ENCODE measurements at places on chromosomes 11 and 22. TPM values are rescaled to one million over a fixed set of nuclear protein-coding genes. Genes with fewer than 3 reads are reported as not detected.

GRCh38 chr11:129163714-129164164 is 28.4 kb downstream of the ARHGAP32 start:
- DNase-seq, result no peak

GRCh38 chr11:39664023-39664422 is 1795.4 kb downstream of the LRRC4C start:
- no peak for DNase-seq

DNA sequence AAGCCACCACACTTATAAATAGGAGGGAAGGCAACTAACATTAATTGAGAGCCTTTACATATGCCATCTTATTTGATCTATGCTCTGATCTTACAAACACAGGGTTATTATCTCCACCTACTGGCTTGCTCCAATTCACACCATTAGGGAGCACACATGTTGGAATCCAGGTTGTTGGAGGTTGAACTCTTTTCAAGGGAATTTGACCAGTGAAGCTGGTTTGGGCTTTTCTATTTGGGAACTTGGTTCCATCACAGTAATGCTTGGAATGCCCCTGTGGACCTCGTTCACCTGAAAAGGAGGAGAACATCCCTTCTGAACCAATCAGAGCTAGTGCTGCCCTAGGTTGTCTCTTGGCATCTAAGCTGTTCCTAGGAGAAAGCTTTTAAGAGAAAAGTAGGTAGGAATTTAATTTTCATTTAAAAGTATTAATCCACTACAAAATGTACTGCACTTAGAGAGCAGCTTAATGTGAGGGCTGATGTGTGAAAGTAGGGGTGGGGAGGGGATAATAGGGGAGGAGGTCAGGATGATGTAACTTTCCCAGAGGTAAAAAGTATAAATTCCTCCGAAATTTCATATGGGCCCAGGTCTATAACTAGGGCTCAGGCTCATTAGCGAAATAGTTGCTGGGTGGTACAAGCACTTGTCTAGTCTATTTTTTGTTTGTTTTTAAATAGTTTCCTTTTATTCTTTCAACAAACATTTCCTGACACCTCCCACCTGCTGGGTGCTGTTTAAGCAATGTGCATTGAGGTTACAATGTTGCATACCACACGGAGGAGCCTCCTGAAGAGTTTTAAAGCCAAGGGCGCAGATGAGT is 7.6 kb upstream of the MICAL2 start:
- DNase-seq, result no peak

PRG3 gene
- total RNA-seq, result not detected

DNA sequence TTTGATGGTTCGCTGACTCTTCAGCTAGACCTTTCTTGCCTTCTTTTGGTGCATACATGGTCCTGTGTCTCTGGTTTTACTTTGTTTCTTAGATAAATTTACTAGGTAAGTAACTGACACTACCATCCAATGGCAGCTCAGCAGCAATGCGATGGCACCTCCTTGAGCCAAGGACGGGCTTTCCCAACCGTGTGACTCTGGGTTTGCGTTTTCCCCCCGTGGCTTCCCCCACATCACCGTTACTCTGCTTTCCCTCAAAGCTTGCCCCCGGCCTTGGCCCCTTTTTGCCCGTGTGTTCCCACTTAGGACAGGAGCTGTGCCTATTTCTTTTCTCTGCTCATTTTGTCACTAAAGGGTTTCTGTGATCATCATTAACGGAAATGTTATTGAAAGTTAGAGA is 41.5 kb downstream of the TBC1D22A start:
- DNase-seq, result no peak

DNA sequence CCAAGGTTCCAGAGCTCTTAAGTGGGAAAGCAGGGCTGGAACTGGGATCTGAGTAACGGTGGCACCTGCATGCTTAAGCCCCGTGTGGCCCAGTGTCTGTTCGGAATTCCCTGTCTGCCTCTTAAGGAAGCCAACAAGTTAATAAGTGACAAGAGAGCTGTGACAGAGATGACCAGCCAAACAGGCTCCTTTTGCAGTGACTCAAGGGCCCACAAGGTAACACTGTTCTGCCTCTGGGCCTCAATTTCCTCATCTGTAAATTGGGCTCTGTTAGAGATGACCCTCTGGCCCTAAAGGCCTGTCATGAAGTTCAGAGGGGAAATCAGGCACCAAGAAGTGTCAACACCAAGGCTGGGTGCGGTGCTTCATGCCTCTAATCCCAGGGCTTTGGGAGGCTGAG is 18.6 kb downstream of the USH1C start:
- no peak for DNase-seq

ABCG4 gene
- 0.08 TPM for total RNA-seq

DNA sequence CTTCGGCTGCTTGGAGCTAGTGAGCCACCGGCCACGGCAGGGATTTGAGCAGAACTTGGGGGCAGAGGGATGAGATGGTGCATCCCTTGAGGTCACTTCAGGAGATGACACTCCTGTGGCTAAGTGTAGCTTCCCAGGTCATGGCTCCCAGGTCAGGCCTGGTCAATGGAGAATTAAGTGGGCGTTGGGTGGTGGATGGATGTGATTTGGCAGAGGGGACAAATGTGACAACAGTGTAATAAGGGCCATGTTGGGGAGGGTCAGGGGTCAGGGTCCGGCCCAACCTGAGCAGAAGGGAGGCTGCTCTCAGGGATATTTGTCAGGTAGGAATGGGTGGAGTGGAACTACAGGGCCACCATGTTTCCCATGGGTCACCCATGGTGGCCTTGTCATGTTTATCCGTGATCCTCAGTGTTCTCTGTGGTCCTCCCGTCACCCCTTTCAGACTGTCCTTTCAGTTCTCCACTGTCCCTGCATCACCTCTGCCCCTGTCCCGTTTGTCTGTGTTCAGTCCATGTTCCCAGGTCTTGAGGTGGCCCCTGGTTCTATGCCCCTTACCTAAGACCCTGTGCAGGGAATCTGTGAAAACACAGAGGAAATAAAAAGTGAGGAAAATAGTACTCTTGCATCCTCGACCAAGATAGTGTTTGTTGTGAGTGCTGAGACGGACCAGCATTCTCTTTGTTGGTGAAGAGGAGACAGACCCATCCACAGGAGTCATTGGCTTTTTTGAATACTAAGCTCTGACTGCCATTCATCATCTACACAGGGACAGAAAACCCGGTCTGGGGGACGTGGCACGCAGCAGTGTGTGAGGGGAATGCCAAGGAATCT is 6.1 kb downstream of the SLC25A1 start:
- DNase-seq, result no peak

DNA sequence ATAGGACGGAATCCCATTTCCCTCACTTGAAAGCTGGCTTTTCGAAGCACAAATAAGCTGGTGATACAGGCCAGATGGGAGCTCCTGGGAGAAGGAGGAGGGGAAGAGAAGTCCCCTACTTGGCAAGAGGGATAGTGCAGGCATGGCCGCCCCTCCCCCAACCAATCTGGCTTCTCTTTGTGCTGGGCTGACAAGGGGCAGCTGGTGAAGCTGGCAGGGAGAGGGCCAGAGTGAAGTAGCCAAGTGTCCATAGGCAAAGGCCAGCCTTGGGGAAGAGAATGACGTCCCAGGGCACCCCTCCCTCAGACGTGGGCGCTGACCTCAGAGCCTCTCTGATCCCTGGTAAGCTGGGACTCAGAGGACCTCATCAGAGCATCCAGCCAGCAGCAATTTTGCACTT is 78.7 kb upstream of the GRAMD1B start:
- no peak for DNase-seq

GRCh38 chr11:66443602-66444001 is 5.0 kb upstream of the MRPL11 start:
- DNase-seq, result peak; percentile 74

MRGPRX4 gene
- not detected for total RNA-seq

DNA sequence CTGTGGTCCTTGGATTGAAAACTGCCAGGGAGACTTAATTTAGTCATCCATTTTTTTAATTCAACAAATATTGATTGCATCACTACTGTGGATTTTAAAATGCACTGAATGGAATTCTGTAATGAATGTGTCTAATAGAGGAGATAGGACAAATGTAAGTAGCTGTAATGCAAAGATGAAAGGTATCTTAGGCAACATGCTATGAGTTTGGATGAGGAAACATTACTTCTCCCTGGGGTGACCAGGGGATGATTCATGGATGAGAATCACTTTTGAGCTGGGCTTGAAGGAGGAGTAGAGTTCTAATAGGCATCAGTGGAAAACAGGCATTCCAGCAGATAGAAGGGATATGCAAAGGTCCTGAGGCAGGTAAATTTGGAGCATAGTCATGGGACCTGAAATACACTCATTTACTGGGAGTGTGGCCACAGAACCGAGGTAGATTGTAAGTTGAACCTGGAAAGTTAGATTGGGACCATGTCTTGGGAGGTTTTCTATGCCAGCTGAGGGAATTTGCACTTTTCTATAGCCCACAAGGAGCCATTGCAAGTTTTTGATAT is 43.4 kb downstream of the PKNOX2 start:
- peak; percentile 64 for DNase-seq

CALCA gene
- total RNA-seq, result not detected

- DNase-seq, result no peak
Observed at GRCh38 chr22:24485170-24485569, 10.0 kb upstream of the UPB1 start.

DGAT2 gene
- 0.16 TPM for total RNA-seq

DNA sequence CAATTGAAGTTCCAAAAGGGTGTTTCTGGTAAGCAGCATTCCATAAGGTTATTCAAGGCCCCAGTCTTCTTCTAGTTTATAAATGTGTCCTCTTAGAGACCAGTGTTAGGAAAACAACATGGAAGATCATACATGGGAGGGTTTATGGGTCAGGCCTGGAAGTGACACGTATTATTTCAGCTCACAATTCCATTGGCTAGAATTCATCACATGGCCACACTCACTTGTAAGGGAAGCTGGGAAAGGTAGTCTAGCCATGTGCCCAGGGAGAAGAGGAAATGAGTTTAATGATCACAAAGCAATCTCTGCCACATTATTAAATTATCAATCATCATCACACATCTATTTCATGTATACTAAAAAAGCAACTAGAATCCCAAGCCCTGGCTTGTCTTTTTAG is 181.7 kb upstream of the TBCEL start:
- no peak for DNase-seq

SUSD2 gene
- total RNA-seq, result 0.99 TPM

GRCh38 chr11:133718238-133718637 is 127.1 kb downstream of the SPATA19 start:
- no peak for DNase-seq

DNA sequence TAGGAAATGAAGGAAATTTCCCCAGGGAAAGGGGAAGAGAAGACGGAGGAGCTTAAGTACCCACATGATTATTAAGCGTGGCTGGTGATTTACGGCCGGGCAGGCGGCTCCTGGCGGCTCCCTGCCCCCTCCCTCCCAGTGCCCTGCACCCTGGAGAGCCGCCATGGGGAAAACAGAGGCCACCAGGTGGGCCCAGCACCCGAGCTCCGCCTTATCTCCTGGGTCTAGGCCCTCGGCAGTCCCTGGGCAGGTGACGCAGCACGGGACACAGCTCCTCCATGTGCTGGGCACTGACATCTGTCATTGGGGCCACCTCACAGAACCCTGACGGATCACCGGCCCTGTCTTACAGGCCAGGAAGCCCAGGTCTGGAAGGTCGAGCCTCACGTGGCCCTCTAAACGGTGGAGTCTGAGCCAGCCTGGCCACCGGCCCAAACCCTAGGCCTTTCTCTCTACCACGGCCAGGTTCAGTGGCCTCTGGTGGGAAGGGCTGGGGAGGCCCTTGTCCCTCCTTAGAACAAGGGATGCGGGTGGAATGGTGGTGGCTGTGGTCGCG is 60.2 kb upstream of the PPARA start:
- DNase-seq, result peak; percentile 42

TSGA10IP gene
- not detected for total RNA-seq

DNA sequence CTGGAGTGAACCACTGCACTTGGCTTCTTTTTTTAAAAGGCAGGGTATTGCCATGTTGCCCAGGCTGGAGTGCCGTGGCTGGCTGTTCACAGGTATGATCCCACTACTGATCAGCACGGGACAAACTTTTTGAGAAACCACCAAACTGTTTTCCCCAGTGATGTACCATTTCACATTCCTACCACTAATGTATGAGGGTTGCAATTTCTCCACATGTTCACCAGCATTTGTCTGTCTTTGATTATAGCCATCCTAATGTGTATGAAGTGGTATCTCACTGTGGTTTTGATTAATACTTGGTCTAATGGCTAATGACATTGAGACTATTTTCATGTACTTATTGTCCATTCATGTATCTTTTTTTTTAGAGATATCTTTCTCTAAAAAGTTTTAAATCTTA is 41.5 kb upstream of the EP300 start:
- DNase-seq, result peak; percentile 6

SLC5A4 gene
- not detected for total RNA-seq

DNA sequence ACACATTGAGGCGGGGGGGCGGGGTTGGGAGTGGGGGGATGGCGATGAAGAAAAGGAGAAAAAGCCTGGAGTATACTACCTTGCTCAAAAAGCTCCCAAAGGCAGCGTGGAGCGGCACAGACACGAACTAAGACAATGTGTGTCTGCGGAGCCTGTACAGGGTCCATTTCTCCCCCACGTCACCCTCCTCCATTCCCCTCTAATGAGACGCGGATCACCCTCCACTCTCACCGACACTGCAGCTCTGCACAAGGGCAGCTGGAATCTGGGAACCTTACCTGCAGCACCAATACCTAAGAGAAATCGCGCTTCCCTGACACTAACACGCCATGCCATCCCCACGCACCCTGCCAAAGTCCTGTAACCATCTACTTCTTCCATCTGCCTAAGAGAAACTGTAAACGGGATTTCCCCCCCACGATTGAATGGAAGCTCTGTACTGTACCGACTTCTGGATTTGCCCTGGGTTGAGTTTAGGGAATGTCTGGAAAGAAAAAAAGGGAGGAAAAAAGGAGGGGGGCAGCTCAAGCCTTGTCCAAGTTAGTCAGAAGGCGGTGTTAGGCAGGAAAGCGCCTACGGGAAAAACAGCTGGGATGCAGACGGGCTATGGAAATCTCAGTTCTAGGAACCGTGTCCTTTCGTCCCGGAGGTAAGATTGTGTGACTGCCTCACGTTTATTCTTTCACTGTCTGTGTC is 125.7 kb upstream of the C11orf58 start:
- no peak for DNase-seq

Data from fibroblast of the aortic adventitia (primary cell).